GM12878 (cell line): ENCODE measurements at places on chromosomes 5 and 9.

GRCh38 chr9:132152231-132152630, 9.6 kb upstream of the NTNG2 start:
- H3K36me3 ChIP-seq: no peaks in the 10 kb centered on the region
- no peaks in the 10 kb centered on the region; the same call in none of the 2 replicates for H3K27me3 ChIP-seq
- no peaks in the 10 kb centered on the region for H3K4me1 ChIP-seq
- no peak overlapping the region for H3K27ac ChIP-seq

DNA sequence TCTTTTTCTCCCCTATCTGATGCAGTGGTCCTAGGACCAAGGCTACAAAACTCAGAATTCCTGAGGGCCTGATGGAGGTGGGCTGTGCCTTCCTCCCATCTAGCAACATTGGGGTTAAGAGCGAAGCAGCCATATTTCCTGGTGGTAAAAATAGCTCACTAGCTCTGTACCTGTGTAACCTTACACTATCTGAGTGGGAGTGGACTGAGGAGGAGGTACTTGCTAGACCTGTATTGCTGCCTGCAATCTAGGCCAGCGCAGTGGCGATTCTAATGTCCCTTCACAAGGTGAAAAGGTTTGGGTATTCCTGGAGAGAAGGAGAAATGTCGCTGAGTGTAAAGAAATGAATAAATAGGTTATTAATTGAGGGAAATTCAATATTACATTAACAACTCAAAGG, 80.2 kb upstream of the LIFR start:
- H3K27ac ChIP-seq: no peak overlapping the region
- no peak for DNase-seq
- H3K4me1 ChIP-seq: no peaks in the 10 kb centered on the region
- H3K36me3 ChIP-seq: no peaks in the 10 kb centered on the region
- H3K27me3 ChIP-seq: no peaks in the 10 kb centered on the region

- H3K36me3 ChIP-seq: no peaks in the 10 kb centered on the region
- DNase-seq: no peak
- no peak overlapping the region for H3K4me3 ChIP-seq
- H3K4me1 ChIP-seq: no peaks in the 10 kb centered on the region
These were observed 132.9 kb downstream of the RNF180 start for GRCh38 chr5:64298586-64298985.

DNA sequence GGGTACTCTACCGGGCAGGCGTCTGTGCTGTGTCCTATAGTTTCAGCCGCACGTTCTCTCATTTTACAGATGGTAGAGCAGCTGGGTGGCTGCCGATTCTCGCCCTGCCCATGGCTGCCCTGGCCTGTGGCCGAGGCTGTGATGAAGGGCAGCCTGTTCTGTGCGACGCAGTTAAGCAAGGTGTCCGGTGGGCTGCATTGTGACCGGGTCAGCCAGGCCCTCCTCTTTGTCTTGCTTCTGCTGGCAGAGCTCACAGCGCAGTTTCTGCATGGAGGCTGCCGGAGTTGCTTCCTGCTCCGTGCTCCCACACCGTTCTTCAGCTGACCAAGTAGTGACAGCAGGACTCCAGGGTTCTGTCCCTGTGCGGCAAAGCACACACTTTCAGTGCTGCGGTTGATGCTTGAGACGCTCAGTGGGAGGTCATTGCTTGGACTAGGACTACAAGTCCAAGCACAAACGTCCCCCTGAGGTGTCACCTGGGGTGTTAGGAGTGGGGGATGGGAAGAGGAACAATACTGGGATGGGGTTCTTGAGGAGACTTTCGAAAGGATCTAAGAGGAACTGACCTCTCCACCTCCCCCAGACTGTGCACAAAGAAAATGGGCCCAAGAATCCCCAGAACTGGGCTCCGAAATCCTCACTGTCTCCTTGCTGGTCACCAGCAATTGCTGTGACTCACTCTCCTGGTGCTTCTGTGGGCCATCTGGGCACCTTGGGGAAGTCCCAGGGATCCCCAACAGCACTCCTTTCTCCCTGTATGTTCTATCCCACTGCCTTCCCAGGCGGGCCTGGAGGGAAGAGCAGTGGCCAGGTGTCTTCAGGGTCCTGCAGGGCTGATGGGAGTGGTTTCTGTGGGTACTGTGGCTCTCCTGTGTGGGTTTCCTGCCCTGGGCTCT, 58.2 kb downstream of the GADD45G start:
- no peak overlapping the region for H3K4me3 ChIP-seq
- DNase-seq: no peak
- H3K4me1 ChIP-seq: peaks cover 1% of the 10 kb centered on the region
- no peaks in the 10 kb centered on the region for H3K36me3 ChIP-seq

- DNase-seq: no peak
- no peak overlapping the region for H3K4me3 ChIP-seq
- H3K4me1 ChIP-seq: no peaks in the 10 kb centered on the region
- H3K27ac ChIP-seq: no peak overlapping the region
- H3K27me3 ChIP-seq: no peaks in the 10 kb centered on the region
These were observed 532.2 kb downstream of the NR2F1-AS1 start for GRCh38 chr5:93048858-93049257.

DNA sequence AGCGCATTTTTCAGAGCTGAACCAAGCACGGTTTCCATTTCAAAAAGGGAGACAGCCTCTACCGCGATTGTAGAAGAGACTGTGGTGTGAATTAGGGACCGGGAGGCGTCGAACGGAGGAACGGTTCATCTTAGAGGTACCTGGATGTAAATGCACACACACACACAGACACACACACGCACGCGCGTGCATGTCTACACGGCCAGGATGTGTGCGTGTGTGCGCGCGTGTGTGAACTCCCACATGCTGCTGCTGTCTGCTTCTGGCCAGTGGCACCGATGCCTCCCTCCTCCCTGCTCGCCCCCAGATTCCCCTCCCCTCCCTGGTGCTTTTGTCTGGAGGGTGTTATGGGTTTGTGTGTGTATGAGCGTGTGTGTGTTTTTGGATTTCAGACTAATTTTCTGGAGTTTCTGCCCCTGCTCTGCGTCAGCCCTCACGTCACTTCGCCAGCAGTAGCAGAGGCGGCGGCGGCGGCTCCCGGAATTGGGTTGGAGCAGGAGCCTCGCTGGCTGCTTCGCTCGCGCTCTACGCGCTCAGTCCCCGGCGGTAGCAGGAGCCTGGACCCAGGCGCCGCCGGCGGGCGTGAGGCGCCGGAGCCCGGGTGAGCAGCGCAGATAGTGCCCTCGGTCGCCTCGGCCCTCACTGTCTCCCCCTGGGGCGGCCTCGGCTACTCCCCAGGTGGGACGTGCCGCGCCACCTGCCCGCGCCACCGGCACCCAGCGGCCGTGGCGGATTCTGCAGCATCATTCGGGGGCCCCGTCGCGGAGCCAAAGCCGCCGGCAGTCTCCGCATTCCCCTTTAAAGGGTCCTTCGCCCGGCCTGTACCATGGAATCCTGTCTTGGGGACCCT, at the start of gene NTRK2:
NTRK2 (plus strand) TSS at position 442 of the 850 bp plus-strand sequence. CDS start 1,020 bp downstream, outside the sequence.
- H3K27me3 ChIP-seq: peaks cover 5% of the 10 kb centered on the region
- no peaks in the 10 kb centered on the region for H3K36me3 ChIP-seq
- H3K4me1 ChIP-seq: peaks cover 4% of the 10 kb centered on the region; the same call in 1 of the 2 replicates
- H3K27ac ChIP-seq: no peak within 1 kb of the TSS

- H3K36me3 ChIP-seq: peaks cover 21% of the 10 kb centered on the region
- H3K27me3 ChIP-seq: no peaks in the 10 kb centered on the region
- peak; percentile 82 for DNase-seq
- peaks cover 23% of the 10 kb centered on the region for H3K4me1 ChIP-seq
These were observed 75.9 kb downstream of the DAP start for GRCh38 chr5:10685115-10685521.

DNA sequence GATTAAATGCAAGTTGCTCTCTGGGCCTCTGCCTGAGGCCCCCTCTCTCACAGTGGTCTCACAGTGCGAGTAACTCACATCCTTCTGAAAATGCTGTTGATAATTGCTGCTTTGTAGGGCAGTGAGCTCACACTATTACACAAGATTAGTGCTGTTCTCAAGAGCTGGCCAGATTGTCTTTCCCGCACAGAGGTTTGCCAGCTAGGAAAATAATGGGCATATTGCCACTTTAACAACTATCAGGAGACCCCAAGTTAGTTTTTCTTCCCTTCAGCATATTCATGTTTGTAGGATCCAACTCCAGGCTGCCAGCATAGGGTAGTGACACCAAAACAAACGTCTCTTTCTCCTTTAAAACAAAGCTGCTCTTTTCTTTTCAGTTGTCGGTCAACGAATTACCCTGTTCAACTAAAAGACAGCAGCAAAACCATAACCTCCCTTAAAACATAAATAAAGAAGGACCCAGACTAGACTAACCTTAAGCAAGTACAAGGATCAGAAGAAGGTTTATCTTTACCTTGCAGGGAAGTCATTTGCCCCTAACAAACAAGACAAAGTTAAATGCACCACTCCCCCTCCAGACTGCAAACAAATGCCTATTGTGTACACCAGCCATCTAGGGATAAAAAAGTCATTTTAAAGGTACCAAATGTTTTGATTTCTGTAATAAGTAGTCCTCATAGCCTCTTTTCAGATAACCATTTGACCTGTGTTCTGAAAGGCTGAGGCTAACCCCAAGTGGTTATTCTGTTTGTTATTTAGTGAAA, 91.4 kb downstream of the VCAN start:
- no peaks in the 10 kb centered on the region for H3K4me1 ChIP-seq
- no peak for DNase-seq
- H3K36me3 ChIP-seq: no peaks in the 10 kb centered on the region
- H3K4me3 ChIP-seq: no peak overlapping the region
